ENCODE measurements at places on chromosomes 13 and 19.
A peak's percentile ranks its signal among the peaks of the same experiment; 100 is the strongest.

GRCh38 chr19:36115453-36116343, at the start of gene TBCB:
TSS of gene TBCB (plus strand) at chr19:36115468. CDS start at chr19:36115561, 93 bp downstream.
- peak; percentile 43 for DNase-seq

DNA sequence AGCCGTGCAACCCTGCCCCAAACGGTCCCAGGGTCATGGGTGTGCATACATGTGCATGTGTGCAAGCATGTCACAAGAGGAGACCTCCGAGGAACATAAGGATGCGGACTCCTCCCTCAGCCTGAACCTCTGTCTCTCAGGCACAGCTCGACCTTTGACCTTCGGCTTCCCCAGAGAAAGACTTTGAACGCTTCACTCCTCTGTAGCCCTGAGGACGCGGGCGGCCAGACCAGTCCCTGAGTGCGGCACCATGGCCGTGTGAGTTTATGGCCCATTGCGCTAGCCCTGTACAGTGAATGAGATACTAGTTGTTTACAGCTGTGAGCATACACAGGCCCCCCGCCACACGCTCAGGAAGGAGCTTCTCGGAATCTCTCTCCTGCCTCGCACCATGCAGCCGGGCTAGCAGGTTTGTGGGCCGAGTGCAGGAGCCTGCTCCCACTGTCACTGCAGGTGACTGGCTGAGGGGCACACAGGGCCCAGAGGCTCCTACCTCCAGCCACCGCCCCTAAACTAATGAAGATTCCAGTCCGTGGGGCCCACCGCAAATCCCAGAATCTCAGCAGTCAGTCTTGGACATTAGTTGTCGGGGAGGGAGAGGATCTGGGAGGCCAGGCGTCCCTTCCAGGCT, 10.8 kb downstream of the RASA3 start:
- DNase-seq: no peak

DNA sequence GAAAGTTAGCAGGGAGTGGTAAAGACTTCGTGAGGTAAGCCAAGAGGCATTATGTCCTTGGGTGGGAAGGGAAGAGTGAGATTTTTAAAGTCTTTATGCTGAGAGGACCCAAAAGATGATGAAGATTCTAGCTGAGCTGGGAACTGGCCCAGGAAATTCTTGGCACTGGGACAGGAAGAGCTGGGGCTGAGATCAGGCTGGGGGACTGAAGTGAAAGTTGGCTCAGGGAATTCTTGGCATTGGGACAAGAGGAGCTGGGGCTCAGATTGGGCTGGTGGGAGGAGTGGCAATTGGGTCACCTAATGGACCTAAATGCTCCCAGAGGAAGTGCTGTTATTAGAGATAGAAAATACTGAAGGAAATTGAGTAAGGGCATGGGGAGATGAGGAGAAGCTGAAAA, 8.8 kb downstream of the SCEL start:
- no peak for DNase-seq

DNA sequence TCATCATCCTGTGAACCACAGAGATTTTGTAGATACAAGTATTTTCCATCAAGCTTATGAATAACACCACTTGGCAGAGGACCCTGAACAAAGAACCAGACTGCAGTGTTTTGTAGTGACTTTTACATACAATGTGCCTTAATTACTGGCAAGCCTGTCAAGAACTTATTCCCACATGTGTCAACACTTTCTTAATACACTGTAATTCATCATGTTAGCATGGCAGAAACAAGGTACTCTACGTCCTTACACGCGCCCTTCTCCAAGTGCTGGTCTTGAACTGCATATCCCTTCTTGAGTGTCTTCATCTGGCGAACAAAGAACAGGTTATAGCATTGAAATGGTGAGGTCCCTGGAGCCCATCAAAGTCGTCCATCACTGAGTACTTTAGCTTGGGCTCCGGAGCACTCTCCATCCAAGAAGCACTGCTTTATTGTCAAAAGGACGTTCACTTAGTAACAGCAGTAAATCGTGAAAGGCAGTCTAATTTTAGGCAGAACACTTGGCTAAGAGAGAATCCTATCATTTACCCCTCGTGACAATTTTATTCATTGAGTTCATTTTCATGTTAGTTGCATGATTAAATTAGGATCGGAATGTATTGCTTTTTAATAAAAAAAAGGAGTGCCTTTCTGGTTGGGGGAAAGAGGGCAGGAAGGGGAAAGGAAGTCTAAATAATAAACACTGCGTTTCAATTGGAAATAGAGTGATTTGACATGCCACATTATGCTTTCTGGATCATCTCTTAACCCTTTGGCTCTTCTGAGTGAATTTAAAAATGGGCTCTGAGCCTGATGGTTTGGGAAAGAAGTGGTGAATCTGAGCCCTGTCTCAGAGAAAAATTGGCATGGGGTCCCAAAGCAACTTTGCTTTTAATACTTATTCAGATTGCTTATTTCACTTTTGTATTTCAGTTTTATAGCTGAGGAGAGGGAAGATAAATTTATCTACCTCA, 376.1 kb downstream of the DLEU7 start:
- no peak for DNase-seq

DNA sequence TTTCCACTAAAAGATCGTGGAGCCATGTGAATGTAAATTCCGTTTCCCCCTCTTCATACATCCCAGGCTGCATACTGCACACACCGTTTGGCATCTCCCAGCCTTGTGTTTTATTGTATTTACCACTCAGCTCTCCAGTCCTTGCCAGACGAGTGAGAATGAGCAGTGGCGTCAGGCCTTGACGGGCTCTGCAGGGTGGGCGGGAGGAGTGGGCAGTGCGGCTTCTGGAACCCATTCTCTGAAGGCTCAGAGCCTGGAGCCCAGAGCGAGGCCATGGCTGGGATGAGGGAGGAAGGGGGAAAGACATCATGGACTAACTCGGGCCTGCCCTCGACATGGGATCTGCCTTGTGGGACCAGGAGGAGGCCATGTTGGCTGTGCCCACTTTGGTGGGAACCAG, 25.1 kb downstream of the BICRA start:
- no peak for DNase-seq

DNA sequence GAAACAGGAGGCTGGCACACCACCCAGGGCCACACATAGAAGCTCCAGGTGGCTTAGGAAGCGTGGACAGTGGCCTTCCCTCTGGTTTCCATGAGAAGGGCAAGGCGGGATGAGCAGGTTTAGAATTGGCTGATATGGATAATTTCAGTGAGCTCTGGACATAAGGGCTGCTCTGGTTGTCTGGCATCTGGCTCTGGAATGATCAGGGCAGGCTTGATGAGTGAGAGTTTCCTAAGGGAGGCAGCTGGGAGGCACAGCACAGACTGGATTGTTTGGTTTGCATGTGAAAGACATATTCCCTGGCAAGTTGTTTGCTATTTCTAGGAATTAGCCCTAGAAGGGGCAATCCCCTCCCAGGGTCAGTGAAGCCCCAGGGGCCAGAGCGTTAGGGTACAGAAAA, 129.5 kb downstream of the ATP8A2 start:
- no peak for DNase-seq

GRCh38 chr13:28322256-28322905, 172.5 kb downstream of the FLT1 start:
- DNase-seq: no peak

GRCh38 chr13:93774506-93774905, 547.9 kb downstream of the GPC6 start:
- no peak for DNase-seq

DNA sequence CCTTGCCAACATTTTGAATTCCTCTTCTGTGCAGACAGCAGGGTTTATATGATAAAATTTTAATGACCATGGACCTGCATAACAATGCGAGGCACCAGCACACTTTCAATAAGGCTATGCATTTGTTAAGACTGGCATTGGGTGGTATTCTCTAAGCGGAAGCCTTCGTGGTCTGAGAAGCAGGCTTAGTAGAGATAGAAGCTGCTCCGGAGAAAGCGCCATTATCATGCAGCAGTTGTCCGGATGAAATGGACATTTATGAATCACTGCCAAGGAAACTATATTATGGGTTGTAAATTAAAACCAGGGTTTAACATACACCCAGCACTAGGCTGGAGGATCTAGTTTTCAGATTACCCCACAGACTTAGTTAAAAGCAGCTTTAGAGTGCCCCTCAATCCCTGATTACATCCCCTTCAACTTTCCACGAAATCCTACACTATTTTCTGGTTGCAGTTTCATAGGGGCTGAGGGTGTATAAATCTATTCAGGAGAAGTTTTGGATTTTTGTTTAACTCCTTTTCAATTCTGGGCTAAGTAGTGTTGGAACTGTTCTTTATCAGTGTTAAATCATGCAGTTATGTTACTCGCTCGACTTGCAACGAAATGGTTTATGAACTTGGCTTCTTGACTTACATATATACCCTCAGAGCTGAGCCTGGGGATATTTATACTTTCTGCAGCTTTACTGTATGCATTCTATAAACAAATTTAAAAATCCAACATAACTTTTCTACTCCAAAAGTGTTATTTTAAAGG, 193.3 kb downstream of the PCDH9 start:
- DNase-seq: no peak

DNA sequence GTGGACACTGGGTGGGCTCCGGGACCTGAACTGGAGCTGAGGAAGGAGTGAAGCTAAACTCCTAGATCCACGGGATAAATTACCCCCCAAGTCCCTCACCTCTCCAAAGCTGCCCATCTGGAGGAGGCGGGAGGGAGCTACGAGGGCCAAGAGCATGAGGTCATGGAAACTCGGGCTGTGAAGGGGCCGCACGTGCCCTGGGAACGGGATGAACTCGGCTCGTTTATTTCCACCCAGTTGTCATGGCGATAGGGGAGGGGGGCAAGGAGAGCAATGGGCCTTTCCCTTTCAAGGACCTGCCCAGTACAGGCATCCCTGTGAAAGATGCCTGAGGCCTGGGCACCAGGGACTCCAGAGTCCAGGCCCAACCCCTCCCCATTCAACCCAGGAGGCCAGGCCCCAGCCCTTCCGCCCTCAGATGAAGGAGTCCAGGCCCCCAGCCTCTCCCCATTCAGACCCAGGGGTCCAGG, 3.8 kb downstream of the PPP1R12C start:
- DNase-seq: peak; percentile 30

DNA sequence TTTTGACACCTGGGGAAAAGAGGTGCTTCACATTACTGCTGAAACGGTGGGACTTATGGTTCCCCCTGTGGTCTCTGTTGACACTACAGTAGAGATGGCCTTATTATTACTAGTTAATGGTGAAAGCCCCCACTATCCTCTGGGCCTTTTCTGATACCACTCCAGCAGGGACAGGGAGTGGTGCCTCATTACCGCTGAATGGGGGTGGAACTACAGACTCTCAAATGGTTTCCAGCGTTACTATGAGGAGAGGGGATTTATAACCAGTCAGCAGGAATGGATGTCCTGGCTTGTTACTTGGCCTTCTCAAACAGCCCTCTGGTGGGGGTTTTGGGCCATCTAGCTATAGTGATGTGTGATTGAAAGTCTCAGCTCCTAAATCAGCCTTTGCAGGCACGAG, 96.7 kb upstream of the DIAPH3 start:
- DNase-seq: no peak

DNA sequence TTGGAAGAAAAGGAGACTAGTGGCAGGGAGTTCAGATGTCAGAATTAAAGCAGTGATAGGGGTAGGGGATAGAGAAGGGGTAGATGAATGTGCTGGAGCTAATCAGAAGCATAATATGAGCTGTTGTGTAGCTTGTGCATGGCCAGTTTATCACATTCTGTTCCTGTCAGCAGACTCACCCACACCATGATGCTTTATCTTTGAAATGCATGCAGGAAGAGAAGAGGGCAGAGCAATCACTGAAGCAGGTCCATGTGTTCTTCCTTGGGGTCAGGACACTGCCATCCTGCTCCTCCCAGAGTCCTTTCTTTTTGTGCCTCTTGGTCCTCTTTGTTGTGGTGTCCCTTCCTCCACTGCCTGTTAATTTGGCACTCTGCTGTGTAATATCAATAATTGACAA, 5.8 kb downstream of the CHAMP1 start:
- no peak for DNase-seq

DNA sequence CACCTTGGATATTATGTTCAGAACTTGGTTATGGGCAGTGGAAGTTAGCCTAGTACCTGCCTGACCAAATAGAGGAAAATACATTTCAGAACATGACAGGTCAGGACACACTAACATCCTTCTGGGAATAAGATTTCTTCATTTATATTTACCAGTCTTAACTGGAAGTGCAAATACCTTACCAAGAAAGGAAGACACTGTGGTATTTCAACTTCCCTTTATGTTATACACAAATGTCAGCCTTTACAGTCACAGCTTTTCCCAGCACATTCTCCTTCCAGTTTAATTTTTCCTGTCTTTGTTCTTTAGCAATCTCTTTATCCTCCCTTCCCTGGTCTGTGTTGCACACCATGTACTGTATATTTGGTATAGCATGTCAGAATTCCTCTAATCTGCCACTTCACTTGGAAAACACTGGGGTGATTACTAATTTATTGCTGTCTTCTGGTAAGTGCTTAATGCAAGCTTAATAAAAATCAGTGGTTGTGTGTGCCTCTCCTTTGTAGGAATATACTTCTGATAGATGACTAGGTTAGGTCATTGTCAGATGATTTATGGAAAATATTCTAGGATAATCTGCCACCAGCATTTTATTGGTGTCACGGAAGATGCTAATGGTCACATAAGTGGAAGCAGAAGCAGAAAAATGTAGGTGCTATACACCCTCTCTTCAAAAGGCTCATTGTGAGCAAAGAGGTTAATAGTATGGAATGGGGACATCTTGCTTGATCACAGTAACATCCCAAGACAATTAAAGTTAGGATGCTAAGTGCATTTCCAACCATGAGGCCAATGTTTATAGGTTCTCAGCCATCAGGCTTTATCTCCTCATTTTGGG, 124.3 kb upstream of the STARD13 start:
- no peak for DNase-seq

Measured in RKO (cell line).